ENCODE measurements at places on chromosomes 1 and 21.

GRCh38 chr1:12572522-12572921 is 45.5 kb downstream of the DHRS3 start:
- no peak for DNase-seq

GRCh38 chr21:42214921-42215320 is 4.0 kb upstream of the ABCG1 start:
- DNase-seq = no peak

GRCh38 chr1:178928976-178929375 is 58.1 kb upstream of the ANGPTL1 start:
- DNase-seq = no peak

GRCh38 chr1:161913482-161914140 is 110.1 kb downstream of the OLFML2B start:
- DNase-seq = no peak

- DNase-seq = no peak
Measured at GRCh38 chr1:29826646-29827045, 590.3 kb downstream of the PTPRU start.

DNA sequence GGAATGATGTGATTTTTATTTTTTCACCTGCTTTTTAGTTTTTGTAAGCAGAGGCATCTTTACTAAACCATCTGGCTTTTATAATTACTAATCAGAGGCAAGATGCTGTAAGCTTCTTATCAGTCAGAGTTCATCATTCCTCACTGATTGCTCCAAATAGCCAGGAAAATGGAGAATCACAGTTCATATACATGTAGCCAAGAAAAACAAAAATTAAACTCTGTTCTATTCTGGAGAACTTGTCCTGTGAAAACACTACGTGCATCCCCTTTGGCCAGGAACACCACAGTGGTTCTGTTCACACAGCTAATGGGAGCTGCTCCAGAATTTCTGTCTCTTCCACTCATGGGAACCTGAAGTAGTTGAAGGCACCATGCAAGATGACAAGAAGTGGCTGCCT is 725.5 kb upstream of the CHRM3 start:
- DNase-seq = no peak

- no peak for DNase-seq
Measured at GRCh38 chr21:33247599-33247998, 17.9 kb downstream of the IFNAR2 start.

- no peak for DNase-seq
Measured at GRCh38 chr1:206946261-206946660, at the start of gene PIGR. PIGR (minus strand) TSS chr1:206946466; CDS start chr1:206940531, 5,935 bp downstream.

GRCh38 chr1:81598623-81599022 is 202.1 kb upstream of the ADGRL2 start:
- DNase-seq = no peak

GRCh38 chr21:16911166-16911607 is 601.7 kb upstream of the CXADR start:
- DNase-seq = no peak

DNA sequence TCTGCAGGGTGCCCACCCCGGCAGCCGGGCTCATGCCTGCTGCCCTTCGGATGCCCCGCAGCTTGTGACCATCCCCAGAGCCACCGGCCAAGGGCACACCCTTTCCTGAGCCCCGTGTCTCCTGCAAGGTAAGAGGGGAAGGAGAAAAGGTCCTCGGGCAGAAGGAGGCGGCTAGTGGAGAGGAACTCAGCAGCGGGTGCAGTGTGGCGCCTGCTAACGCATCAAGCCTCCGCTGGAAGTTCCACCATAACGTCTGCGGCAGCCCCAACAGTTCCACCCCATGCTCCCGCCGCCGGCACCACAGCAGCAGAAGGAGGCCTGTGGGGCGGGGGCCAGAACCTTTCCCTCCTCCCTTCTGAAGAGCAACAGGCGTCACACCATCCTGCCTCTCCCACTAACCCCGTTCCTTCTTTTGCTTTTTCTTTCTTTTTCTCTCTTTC is 990 bp downstream of the VWA5B1 start:
- no peak for DNase-seq

DNA sequence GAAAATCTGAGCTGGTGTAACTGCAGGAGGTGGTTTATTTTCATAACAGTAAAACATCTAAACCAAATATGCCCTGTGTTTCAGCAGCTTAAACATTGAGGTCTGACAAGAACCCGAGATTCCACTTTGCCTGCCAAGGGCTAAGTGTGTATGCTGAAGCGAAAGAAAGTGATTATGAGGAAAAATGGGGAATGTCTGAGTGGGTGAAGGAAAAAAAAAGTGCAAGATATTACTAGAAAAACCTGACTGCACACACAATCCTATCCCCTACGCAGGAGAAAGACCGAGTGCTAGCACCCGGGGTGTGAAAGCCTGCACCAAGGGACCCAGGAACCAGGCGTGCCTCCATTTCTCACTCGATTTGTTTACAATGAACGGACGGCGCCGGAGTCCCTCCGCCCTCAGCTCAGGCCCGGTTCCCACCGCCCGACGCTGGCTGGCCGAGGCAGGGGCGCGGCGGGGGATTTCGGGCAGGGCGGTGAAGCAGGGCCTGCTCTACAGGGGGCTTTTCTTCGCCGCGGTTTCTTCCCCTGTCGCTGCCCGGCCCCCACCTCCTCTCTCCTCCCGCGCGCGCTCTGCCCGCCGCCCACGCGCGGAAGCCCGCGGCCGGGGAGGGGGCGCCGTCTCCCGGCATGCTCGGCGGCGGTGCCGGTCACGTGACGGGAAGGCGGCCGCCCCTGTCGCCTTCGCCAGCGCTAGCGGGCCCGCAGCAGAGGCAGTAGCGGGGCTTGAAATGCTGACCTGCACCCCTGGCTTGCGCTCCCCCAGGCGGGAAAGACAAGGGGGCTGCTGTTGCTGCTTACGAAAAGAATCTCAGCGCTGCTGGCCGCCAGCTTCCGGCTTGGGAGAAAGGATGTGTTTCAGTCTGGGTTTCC is 35.9 kb downstream of the ITPKB start:
- DNase-seq = peak; percentile 41

DNA sequence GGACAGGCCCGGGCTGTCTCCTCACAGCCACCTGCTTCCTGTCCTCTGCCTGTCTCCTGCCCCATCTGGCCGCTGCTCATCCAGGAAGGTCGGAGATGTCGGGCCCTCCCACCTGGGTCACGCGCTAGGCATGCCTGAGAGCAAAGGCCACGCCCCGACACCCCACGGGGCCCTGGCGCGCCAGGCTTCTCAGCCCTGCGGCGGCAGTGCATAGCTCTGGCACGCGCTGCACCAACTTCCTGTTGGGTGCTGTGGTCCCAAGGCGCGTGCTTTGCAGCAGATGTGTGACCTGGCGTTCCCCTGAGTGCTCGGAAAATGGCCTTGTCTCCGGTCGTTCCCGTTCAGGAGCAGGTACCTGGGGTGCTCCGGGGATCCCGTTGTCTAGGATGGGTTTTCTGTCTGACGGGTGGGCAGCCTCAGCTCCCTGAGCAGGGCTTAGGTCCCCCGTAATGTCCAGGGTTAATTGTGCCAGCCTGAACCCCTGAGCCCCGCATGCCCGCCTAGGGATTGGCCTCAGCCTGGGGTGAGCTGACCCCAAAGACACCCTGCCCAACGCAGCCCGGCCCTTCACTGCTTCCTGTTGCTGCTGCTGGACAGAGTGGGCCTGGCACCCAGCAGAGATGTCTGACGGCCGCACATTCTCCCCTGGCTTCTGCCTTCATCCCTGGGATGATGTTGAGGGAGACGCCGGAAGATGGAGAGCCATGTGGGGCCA is 19.4 kb upstream of the KCNAB2 start:
- DNase-seq = no peak

DNA sequence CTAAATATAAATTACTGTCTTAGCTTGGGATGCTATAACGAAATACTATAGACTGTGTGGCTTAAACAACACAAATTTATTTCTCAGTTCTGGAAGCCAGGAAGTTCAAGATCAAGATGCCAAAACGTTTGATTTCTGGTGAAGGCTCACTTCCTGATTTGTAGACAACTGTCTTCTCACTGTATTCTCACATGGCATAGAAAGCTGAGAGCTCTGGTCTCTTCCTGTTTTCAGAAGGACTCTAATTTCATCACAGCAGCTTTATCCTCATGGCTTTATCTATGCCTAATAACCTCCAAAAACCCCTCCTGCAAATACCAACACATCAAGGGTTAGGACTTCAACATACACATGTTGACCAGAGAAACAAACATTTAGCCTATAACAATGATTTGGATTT is 1795.5 kb downstream of the MRPL39 start:
- DNase-seq = no peak

- no peak for DNase-seq
Measured at GRCh38 chr1:24996983-24997893, 67.2 kb upstream of the RUNX3 start.

- no peak for DNase-seq
Measured at GRCh38 chr1:19688041-19688842, 23.6 kb downstream of the HTR6 start.

- DNase-seq = no peak
Measured at GRCh38 chr1:21884456-21885235, 52.5 kb downstream of the HSPG2 start.

DNA sequence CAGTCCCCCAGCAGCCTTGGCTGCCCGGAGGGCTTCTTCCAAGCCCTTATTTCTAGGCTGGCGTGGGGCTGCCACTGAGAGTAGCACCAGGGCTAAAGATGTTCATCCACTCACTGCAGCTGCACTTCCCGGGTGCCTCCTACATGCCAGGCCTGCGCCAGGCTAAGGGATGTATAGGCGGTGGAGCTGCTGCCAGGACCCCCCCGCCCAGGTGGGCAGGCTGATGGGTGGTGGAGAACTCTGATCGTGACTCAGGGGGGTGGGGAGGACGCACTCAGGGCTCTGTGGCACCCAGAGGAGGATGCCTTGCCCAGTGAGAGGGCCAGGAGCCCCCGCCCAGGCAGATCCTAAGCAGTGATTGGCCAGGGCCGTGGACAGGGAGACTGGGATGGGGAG is 34.1 kb downstream of the CFAP74 start:
- no peak for DNase-seq

GRCh38 chr1:64236541-64236954 is 33.1 kb downstream of the UBE2U start:
- DNase-seq = no peak

DNA sequence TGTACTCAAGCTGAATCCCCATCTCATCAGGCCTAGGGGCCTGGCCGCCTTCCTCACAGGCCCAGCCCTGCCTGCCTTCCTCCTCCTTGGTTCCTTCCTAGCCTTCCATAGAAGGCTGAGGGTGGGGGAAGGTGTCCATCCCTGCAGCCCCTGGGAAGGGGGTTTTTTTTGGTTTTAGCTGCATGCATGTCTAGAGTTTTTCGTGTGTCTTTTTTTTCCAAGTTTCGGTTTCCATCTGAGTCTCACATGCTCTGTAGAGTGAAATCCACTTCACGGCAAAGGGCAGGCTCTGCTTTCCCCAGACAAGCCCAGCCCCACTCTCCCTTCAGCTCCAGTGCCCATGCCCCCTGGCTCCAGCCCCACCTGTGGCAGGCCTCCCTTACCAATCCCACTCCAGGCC is 32.1 kb downstream of the GRHL3 start:
- DNase-seq = no peak

DNA sequence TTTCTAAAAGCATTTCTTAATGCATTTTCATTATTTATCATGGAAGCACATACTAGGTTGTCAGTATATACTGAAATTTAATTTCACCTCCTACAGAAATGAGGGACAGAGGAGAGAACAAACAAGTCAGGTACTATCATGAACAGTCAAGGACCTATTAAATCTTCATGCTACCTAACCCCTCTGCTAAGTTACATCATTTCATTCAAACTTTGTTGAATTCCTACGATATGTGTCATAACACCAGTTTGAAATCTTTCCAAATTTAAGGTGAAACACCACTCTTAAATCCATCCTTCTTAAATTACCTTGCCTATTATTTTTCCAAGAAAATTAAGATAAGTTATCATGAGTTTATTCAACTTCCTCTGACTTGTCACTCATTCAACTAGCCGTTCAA is 78.9 kb downstream of the DENND1B start:
- no peak for DNase-seq

All from non-pigmented ciliary epithelial cell (primary cell).